Activated CD8-positive, alpha-beta memory T cell treated with anti-CD3 and anti-CD28 coated beads, Interleukin-2, amount 10 ng/mL, durations not matched to agents 7 days and 5 days (primary cell): ENCODE measurements at places on chromosomes 3 and 15. TPM values are rescaled to one million over a fixed set of nuclear protein-coding genes. Genes with fewer than 3 reads are reported as not detected.

Gene CAMK2N2
- total RNA-seq, result 0.20 TPM

GRCh38 chr3:114299941-114300624 lies 6.3 kb downstream of the TIGIT start:
- no peak for DNase-seq

DNA sequence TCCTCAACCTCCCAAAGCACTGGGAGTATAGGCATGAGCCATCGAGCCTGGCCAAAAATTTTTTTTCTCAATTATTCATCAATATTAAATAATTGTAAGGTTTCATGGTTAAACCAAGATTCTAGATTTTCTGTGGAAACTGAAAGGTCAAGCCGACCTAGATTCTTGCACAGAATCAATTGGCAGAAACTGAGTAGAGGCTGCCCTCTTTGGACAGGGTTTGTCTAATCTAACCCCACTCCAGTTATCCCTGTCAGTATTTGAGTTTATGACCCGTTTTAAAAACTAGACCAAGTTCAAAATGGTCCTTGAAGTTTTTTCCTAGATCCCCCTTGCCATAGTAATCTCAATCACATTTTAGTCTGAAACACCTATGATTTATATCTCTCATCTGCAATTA lies 8.6 kb upstream of the ADAM10 start:
- no peak for DNase-seq

DNA sequence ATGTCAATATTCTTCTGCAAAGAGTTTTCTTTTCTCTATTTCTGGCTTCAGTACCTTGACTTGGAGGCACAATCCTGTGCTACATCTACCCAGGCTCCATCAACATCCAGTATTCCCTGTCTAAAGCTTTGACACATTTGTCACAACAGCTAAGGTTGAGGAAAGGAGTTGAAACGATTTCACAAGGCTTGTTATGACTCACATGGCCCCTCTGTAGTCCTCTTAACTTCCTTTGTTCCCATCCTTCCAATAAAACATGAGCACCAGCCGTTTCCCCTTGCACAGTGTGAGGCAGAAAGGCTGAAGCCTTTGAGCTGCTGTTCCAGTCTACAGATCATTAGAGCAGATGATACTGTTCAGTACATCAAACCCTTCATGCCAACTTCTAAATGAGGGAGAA lies 163.0 kb upstream of the TMCO5A start:
- DNase-seq, result no peak

- DNase-seq, result no peak
These were observed 51.7 kb downstream of the TRANK1 start for GRCh38 chr3:36893137-36893557.

GRCh38 chr3:111260878-111261277 lies 189.3 kb downstream of the NECTIN3 start:
- DNase-seq, result no peak

Gene HTR3E
- total RNA-seq, result not detected

- no peak for DNase-seq
These were observed 68.8 kb downstream of the PLOD2 start for GRCh38 chr3:146092230-146092629.

DNA sequence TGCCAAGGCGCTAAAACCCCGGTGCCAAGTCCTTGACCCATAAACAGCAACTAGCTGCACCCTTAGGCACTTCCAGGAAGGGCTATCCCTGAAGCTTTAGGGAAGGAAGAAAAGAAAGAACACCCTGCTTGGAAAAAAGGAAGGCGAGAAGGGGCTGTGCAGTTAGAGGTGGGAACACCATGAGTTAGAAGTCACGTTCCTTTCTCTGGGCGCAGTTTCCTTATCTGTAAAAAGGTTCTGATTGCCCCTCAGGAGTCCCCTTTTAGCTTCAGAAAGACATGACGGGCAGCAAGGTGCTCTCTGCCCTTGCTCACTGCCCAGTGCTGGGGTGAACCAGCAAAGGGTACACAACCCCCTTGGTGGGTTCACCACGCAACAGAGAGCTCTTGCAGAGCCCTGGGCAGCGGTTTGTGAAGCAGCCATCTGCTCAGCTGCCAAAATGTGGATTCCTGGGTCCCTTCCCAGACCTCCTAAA lies 798 bp downstream of the GCHFR start:
- DNase-seq, result no peak

DNA sequence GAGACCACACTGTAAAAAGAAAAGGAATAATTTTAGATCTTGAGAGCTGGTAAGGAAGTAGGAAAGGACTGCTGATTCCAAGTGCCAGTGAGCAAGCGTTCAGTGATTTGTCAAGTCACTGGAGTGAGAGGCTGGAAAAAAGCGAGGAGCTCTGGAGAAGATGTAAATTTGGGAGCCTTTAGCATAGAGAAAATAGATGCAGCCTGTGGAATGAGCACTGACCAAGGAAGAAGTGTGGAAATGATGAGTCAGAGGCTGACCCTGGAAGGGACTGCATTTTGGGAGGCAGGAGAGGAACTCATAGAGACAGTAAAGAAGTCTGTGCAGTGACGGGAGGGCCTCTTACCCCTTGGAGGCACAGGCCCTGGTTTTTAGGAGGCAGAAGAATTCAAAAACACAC lies 17.1 kb upstream of the ABTB1 start:
- DNase-seq, result no peak

GRCh38 chr3:121870717-121871116 lies 23.5 kb upstream of the SLC15A2 start:
- DNase-seq, result no peak

DNA sequence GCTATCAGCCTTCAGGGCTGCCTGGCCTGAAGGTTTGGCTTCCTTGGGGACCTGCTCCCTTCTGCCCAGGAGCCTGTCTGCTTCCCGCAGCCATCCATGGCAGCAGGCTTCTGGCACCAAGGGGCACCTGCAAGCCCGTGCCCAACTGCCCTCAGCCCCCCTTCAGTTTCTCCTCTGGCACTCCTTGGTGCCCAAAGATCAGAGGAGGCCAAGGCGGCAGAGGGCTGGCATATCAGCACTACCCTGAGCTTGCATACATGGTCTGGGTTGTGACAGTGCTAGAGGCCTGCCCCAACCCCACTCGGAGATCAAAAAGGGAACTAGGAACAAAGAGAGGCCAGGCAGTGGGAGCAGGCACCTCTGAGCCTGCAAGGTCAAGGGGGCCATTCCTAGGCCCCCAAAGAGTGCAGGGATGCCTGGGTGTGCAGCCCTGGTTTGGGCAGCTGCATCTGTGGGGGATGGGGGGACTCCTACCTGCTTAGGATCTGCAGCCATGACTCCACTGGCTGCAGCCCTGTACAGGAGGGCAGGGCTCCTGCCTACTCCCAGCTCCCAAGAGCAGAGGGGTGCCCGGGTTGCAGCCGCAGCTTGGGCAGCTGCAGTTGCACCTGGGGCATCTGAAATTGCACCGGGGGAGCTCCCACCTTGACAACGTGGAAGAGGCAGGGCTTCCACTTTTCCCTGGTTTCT lies 76.2 kb upstream of the TP63 start:
- DNase-seq, result no peak

Gene MFAP1
- 34.1 TPM for total RNA-seq

GRCh38 chr3:195768831-195769303 lies 42.9 kb downstream of the MUC4 start:
- DNase-seq, result no peak
